ENCODE measurements at places on chromosomes 13 and 19.

GRCh38 chr19:50713556-50714236, 5.9 kb downstream of the SHANK1 start:
- no peak for DNase-seq

DNA sequence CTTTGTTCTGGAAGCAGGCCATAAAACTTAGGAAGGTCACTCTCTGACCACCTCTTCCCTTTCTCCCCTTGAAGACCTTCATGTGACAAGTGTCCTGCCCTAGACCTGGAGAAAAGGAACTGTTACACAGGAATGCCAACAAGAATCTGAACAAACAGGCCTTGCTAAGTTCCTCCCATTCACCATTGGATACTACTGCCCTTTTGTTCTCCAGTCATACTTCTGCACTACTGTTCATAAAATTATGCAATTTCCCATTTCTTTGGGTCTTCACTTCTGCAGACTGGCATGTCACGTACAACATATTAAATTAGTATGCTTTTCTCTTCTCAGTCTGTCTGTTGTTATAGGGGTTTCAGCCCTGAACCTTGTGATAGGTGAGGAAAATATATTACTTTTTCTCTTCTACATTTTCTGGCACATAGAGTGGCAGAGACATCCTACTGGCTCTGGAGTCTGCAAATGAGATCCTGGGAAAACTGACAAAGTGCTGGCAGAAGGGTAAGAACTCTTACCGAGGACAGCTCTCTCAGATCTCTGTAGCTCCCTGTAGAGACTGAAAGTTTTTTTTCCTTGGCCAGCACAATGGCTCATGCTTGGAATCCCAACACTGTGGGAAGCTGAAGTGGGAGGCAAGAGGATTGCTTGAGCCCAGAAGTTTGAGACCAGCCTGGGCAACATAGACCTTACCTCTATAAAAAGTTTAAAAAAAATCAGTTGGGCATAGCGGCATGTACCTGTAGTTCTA, 87.6 kb upstream of the SPRY2 start:
- DNase-seq, result peak; percentile 5

GRCh38 chr13:50079655-50080202, 64.5 kb downstream of the KCNRG start:
- no peak for DNase-seq

GRCh38 chr13:39588384-39588783, 14.6 kb downstream of the LHFPL6 start:
- no peak for DNase-seq

DNA sequence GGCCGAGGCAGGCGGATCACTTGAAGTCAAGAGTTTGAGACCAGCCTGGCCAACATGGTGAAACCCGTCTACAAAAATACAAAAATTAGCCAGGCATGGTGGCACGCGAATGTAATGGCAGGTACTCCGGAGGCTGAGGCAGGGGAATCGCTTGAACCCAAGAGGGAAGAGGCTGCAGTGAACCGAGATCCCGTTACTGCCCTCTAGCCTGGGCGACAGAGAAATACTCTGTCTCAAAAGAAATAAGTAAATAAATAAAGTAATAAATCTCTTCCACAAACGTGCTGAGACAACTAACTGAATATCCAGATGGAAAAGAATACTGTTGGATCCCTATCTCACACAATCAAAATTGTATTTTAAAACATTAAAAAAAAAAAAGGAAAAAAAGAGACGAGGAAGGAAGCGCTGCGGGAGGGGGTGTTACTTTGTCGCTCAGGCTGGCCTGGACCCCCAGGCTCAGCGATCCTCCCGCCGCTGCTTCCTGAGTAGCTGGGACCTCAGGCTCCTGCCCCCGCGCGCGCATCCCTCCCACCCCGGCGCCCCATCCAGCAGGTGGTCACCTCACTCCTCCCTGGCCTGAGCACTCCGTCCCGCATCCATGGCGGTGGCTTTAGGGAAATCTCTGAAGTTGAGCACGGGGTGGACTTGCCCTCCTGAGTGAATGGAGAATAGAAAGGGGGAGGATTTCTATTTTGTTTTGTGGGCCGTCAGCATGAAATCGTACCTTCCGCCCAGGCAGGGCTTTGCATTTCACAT, 628 bp upstream of the ZNF813 start:
- DNase-seq, result peak; percentile 24

DNA sequence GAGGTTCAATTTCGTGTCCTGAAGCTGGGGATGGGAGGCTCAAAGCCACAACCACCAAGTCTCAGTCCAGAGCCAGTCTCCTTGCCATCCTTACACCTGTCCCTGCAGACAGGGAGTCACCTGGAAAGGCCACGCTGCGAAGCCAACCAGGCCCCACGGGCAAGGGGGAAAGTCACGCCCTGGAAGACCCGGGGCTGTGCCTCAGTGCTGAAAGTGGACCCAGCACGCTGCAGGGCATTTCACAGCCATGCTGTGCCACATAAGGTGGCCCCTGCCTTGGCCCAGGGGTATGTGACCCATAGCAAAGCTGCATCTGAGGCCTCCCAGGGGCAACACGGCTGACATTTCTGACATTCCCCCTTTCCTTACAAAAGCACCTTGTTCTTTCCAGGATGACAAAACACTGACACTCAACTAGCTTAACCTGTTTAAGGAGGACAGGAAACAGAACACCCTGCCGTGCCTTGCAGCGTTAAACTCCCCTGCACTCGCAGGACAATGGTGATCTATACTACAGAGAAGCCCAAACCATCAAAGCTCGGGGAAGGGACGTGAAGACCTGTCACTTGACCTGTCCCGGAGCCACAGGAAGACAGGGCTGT, 14.8 kb downstream of the CHERP start:
- DNase-seq, result peak; percentile 59

GRCh38 chr13:108003626-108004025, 211.7 kb downstream of the LIG4 start:
- DNase-seq, result peak; percentile 3
